Liver (tissue), 10 donors: ENCODE measurements at places on chromosomes 1 and 21.

DNA sequence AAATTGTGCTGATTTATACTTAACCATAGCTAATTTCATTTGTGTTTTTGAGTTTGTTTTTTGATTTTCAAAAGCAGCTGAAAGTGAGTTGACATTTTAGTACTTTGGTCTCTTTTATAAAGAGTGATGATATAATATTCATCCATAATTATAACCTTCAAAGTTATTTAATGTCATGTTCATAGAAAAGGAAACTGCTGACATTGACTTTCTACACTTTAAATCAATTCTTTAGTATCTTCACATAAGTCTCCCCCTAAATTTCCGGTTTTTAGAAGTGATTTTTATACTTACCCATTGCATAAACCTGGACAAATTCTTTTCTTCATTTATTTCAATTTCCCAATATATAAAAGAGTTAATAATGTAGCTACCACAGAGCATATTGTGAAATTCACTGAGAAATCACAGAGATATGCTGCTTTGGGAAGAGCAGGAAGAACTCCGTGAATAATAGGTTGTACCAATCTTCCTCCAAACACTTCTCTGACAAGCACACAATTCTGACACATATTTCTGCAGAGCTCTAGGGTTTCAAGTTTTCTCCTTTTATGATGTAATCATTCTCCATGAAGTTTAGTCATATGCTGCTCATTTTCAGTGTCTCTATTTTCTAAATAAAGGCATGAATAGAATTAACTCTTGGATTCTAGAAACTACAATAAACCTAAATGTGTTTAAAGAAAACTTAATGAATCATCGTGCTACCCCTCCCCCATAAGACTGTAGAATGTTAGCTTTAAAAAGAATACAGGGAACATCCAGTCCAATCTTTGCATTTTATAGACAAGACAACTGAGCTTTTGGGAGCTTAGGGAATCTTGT is 25.6 kb upstream of the CDC42BPA start:
- DNase-seq, result no peak

GRCh38 chr1:89269277-89269676 is 3.4 kb downstream of the GBP5 start:
- no peak for DNase-seq

DNA sequence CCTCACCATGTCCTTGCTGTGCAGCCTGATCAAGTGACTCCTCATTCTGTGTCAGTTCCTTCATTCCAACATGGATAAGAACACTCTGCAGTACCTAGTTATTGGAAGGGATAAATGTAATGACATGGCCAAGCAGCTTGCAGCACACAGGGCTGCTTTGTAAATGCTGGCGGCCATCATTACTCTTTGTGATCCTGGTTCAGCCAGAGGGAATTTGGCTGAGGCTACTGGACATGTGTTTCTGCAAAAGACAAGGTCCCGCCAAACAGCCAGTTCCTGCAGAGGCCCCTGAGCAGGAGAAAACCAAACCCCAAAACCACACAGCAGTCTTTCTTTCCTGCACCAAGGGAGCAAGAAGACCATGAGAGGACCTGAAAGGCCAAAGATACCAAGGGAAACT is 495.8 kb downstream of the AJAP1 start:
- no peak for DNase-seq

GRCh38 chr1:236063919-236064673 is 794 bp downstream of the NID1 start:
- peak; percentile 64 for DNase-seq

DNA sequence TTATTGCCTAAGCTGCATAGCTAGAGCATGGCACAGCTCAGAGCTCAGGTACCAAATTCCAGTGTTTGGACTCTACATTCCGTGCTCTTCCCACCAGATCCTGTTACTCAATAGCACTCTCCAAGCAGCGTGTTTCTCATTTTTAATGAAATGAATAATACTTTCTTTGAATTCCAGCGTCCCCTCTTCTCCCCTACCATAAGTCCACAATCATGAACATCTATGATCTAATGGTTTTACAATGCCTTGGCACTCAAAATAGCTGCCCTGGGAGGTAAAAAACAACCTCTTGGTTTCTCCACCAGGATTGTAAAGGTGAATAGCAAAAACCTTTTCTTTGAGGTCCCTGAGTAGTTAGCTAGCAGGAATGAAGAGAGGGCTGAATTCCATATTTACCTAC is 480.0 kb upstream of the PKN2 start:
- DNase-seq, result no peak

DNA sequence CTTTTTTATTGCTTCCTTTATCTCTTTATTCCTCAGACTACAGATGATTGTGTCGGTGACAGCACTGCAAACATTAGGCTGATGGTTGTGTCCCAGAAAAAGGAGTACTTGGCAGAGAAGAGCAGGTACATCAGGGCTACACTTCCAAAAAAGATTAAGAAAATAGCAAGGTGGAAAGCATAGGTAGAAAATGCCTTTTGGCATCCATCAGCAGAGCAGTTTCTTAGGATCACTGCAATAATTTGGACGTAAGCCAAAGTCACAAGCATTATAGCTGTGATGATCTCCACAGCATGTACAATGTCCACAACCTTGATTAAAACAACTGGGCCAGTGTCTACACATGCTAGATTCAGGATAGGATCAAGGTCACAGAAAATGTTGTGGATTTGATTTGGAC is 5.9 kb downstream of the OR6K2 start:
- DNase-seq, result no peak

GRCh38 chr1:117205368-117205767 is 5.4 kb downstream of the VTCN1 start:
- DNase-seq, result no peak

- no peak for DNase-seq
These were observed 22.7 kb upstream of the SHE start for GRCh38 chr1:154524881-154525280.

- no peak for DNase-seq
These were observed at the start of gene PERM1 for GRCh38 chr1:981955-982558. Gene PERM1, minus strand, starts transcription at chr1:982093. Its CDS starts 1,064 bp downstream, at chr1:981029.

- no peak for DNase-seq
These were observed 82.6 kb downstream of the GDAP2 start for GRCh38 chr1:117846674-117847425.

- no peak for DNase-seq
These were observed 1.0 kb downstream of the PDXK start for GRCh38 chr21:43719748-43720538.

DNA sequence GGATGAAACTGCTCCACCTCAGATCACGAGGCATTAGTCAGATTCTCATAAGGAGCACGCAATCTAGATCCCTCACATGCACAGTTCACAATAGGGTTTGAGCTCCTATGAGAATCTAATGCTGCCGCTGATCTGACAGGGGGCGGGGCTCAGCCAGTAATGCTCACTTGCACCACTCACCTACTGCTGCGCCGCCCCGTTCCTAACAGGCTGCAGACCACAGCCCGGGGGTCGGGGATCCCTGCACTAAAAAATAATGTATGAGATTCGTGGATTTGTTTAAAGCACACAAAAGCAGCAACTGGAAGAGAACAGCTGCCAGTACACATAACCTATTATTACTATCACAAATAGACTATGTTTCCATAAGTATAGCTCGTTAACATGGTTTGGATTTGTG is 72.9 kb downstream of the HLCS start:
- no peak for DNase-seq

GRCh38 chr1:37865348-37866120 is 6.1 kb upstream of the MTF1 start:
- no peak for DNase-seq

GRCh38 chr1:231065510-231066241 is 25.6 kb upstream of the FAM89A start:
- DNase-seq, result no peak

- no peak for DNase-seq
These were observed 213.1 kb downstream of the RERE start for GRCh38 chr1:8604041-8604945.

- no peak for DNase-seq
These were observed 14.2 kb downstream of the RGS1 start for GRCh38 chr1:192589813-192590212.

DNA sequence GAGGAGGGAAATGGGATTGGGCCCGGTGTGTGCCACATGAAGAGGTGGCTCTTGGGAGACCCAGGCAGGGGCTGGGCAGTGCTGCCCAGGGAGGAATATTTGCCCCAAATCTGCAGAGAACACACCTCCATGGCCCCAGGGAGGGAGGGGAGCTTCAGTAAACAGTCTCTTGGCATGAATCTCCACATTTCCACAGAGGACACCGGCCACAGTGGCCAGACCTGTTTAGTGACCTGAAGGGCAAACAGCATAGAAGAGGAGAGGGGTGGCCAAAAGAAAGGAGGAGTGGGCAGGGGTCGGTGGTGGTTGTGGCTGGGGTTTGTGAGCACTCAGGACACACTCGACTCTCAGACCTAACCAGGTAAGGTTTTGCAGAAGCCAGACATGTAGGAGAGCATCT is 54.0 kb upstream of the IFFO2 start:
- no peak for DNase-seq

DNA sequence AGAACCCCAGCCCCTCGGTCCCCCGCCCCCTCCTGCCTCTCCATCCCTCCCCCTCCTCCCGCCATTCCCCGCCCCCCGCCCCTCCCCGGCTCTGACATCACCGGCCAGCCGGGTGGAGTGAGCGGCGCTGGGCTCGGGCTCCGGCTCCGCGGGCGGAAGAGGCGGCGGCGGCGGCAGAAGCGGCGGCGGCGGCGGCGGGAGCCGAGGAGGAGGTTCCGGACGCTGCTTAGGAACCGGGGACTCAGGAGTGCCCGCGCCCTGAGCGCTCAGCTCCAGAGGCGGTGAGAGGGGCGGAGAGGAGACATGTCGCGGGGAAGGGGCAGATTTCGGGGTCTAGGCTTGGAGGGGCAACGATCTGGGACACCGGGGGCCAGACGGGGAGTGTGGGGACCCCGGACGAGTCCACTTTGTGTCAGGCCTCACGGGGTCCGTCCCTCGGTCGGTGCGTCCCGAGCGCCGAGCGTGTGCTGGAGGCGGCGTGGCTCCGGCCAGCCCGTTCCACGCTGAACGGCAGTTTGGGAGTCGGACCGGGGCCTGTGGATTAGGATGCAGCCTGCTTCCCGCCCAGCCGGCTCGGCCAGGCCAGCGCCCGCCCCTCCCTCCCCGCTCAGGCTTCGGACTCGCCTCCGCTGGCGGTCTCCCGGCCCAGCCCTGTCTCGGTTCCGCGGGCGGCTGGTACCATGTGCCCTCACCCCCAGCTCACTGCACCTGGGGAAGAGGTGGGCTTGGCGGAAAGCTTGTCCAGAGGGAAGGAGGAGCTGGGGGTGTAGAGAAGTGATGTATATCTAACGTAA is at the start of gene PEA15:
Gene PEA15, plus strand, starts transcription at position 143 of the 794 bp plus-strand sequence. CDS start 6,161 bp downstream, outside the sequence.
- DNase-seq, result peak; percentile 77

- no peak for DNase-seq
These were observed 657 bp upstream of the TNFRSF18 start for GRCh38 chr1:1206966-1207531.

DNA sequence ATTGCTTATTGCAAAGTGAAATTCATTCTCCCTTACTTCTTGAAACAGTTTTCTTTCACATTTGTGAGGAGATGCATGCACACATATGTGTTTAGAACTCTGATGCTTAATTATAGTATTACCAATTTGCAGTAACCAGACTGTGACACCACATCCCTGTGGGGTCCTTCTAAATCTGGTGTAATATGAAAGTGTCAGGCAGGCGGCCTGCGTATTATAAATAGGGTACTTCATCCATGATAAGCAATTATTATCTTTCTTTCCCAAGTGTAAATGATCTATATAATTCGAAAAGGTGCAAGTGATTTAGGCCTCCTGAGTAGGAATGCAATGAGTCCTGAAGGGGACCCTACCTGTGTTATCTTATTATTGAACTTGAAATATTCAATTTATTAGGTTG is 876 bp downstream of the EFCAB7 start:
- DNase-seq, result no peak
